HEK293T (cell line): ENCODE measurements at places on chromosomes 7 and 10.

GRCh38 chr10:72333112-72334015, 21.4 kb downstream of the DNAJB12 start:
- no peak for DNase-seq

- no peak for DNase-seq
These were observed 10.3 kb upstream of the STK17A start for GRCh38 chr7:43572516-43573049.

DNA sequence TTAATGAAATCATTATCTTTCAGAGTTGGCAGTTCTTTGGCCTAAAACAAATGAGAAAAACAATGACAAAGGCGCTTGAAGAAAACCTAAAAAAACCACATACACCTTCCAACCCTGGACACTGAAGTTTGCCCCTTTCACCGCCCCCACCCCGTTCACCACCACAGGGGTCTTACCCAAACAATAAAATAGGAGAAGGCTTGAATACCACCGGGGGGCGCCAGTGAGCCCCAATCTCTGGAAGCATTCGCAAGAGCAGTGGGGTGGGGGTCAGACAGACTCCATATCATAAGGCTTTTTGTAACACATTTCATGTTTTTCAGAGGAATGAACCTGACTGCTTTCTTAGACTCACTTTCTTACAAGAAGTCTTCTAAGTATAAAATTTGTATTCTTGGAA, 163.6 kb downstream of the PIP4K2A start:
- peak; percentile 57 for DNase-seq

GRCh38 chr10:29840516-29841276, 205.9 kb upstream of the SVIL start:
- DNase-seq = no peak

DNA sequence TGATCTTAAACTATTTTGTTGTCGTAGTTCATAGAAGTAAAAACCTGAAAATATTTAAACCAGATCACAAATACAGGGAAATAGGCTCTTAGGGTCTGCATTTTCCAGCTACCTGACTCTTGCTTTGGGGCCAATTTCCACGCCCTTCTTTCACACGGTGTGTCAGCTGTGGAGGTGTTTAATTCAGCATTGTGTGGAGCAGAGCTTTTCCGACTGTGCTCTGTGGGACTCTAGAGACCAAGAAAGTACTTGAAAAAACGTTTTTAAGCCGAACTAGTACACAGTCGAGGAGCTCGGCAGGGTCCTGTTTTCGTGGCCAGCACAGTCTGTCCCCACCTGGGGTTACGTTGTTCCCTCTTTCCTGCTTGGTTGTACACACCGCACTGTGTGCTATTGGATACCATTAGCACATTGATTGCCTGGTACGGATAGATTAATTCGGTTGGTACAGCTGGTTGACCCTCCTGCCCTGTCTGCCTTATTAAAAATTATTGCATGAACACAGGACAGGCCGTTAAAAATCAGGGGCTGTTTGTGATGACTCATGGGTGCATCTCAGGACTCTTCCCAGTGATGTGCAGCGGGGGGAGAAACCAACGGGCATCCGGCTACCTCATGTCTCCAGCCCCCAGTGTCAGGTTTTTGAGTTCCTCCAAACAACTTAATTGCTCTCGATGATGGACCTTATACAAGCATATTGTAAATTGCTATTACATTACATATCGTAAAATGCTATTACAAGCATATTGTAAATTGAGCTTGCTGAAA, 80.7 kb upstream of the BTBD16 start:
- DNase-seq = no peak

- peak; percentile 5 for DNase-seq
These were observed 267.5 kb upstream of the KAT6B start for GRCh38 chr10:74558897-74559296.

DNA sequence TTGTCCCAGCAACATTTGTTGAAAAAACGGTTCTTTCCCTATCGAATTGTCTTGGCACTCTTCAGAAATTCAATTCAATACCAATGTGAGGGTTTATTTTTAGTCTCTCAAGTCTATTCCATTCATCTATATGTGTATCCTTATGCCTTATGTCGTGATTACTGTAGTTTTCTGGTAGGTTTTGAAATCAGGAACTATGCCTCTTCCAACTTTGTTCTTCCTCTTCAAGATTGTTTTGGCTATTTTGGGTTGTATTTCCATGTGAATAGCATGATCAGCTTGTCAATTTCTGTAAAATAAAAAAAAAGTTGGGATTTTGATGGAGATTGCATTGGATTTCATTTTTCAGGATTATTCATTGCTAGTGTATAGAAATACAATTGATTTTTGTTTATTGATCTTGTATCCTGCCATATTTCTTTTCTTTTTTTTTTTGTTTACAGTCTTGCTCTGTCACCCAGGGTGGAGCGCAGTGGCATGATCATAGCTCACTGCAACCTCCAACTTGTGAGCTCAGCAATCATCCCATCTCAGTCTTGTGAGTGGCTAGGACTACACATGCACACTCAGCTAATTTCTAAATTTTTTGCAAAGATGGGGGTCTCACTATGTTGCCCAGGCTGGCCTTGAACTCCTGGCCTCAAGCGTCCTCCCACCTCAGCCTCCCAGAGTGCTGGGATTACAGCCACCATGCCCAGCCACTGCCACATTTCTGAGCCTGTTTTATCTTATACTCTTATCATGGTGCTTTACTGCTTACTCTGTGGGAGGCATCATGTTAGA, 46.2 kb upstream of the MKLN1 start:
- DNase-seq = no peak

- no peak for DNase-seq
These were observed 17.9 kb downstream of the OGDH start for GRCh38 chr7:44624318-44624717.
